ENCODE measurements at places on chromosomes 11 and 22. TPM values are rescaled to one million over a fixed set of nuclear protein-coding genes. Genes with fewer than 3 reads are reported as not detected.

The APOL1 gene
- total RNA-seq = 39.9 TPM

The ENTHD1 gene
- total RNA-seq = not detected

The RIBC2 gene
- total RNA-seq = 0.42 TPM

The RTL10 gene
- 7.6 TPM for total RNA-seq

DNA sequence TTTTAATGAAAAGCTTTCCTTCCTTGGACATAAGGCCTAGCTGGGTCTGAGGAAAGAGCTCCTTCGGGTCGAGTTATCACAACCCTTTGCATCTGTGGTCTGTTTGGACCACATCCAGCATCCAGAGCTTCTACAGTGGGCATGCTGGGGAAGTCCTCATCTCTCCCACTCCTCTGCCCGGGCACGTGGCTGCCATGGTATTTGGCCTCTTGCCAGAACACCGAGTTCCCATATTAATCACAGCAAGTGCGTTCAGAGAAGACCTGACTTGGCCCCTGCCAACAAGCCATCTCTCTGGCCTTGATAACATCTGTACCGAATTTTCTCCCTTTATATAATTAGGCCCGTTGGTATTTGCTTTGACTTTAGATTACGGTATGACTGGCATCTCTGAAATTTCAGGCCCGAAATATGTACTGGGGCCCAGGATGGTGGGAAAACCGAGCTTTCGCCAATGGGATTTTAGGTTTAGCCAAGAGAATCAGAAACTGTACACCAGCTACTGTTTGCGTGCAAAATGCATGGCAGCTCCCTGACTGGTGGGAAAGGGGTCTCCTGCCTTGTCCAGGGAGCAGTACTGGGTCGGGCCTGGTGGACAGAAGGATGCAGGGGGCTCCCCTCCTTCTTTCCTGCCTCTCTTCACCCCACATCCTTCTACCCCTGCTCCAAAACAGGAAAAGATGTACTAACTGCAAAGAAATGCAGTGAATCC, 90.0 kb downstream of the MICAL2 start:
- DNase-seq = no peak

GRCh38 chr11:59436169-59436568, at the start of gene OR5A1:
Gene OR5A1, plus strand, starts transcription at chr11:59436469. Its CDS starts 6,700 bp downstream, at chr11:59443169.
- DNase-seq = no peak

- DNase-seq = no peak
Observed at GRCh38 chr11:56271092-56271491, 2.9 kb upstream of the OR5T1 start.

- peak; percentile 81 for DNase-seq
Observed at GRCh38 chr11:114163229-114163631, 103.7 kb downstream of the ZBTB16 start.

DNA sequence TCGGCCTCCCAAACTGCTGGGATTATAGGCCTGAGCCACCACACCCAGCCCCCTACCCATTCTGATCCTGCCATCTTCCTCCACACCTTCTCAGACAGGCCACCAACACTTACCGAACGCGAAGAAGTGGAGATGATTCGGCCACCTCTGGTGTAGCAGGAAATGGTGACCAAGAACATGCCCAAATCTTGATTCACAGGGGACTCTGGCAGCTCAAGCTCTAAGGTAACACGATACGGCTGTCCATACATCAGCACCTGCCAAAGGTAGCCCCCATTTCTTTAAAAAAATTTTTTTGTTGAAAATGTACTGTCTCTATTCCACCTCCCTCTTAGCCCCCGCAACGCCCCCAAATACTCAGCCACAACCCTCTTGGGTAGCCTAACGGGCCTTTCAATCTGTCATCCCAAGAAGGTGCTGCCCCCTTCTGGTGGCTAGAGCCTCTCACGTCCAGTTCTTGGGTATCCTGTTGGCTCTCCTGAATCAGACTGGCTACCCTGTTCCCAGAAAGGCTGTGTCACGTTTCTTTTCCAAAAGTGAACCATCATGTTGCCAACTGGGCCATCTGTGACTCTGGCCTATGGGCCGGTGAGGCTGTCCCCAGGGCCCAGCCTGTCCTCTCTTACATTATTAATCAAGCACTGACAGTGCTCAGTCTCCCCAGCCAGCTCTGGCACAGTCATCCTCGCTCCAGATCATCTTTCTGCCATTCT, 5.3 kb upstream of the LRRN4CL start:
- DNase-seq = peak; percentile 93

- no peak for DNase-seq
Observed at GRCh38 chr11:73346186-73346935, 29.8 kb upstream of the RELT start.

- peak; percentile 74 for DNase-seq
Observed at GRCh38 chr11:114260483-114260882, 35.7 kb upstream of the NNMT start.

- no peak for DNase-seq
Observed at GRCh38 chr11:1006762-1007161, 29.8 kb downstream of the MUC6 start.

- DNase-seq = peak; percentile 100
Observed at GRCh38 chr22:39502109-39502788, at the start of gene MIEF1. Gene MIEF1, plus strand, starts transcription at chr22:39502290. Its CDS starts 9,005 bp downstream, at chr22:39511295.

- DNase-seq = peak; percentile 47
Observed at GRCh38 chr22:27993774-27994350, 74.8 kb upstream of the PITPNB start.

DNA sequence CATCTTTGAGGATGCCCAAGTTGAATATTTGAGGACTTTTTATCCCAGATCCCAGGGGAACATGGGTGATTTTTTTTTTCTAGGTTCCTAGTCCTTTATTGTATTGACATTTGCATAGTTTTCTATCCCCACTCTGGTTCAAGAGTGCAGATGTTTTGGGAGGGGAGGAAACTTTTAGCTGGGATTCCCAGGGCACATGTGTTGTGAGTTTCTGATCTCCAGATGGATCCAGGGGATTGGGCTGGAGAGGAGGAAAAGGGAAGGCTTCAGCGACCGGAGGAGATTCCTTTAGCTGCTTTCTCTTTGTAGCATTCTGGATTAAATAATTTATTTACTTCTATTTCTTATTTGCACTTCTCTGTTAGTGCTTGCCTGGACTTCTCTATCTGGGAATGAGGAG, 14.7 kb upstream of the SORL1-AS1 start:
- DNase-seq = no peak

DNA sequence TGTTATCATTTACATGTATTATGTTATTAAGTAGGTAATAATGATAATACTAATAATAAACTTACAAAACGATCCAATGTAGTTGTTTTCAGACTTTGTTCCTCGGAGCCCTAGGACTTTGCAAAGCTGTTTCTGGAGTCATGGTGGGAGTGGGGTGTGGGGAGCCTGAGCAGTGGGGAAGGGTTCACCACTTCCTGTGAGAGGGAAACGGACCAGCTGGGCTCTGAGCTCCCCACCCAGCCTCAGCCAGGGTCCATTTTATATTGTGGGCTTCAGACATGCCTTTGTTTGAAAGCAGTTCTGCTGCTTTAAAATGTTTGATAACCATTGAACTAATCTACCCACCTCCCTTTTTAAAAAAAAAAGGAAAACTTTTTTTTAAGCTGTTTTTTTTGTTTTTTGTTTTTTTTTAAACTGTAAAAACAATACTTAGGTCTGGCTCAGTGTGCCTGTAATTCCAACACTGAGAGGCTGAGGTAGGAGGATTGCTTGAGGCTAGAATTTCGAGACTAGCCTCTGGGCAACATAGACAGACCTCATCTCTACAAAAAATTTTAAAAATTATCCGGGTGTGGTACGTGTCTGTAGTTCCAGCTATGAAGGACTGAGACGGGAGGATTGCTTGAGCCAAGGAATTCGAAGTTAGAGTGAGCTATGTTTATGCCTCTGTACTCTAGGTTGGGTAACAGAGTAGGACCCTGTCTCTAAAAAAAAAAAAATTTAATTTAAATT, 7.0 kb downstream of the SERPING1 start:
- DNase-seq = no peak

- DNase-seq = no peak
Observed at GRCh38 chr22:20389288-20389687, 4.7 kb upstream of the ZNF74 start.

GRCh38 chr11:19225581-19225980, 15.2 kb downstream of the E2F8 start:
- DNase-seq = no peak

DNA sequence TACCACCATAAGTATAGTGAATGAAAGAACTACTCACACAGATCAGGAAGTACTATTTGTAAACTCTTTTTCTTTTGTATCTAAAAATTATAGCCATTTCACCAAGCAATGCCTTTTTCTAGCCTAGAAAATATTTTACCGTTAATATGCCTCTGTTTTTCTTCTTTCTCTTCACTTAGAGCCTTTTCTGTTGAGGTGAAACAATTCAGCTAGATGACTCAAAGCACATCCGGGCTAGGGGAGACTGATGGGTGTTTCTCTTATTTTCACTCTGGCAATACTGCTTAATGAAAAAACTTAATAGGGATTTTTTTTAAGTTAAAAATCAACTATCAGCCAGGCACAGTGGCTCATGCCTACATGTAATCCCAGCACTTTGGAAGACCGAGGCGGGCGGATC, 93.3 kb downstream of the SGSM3 start:
- DNase-seq = no peak

GRCh38 chr22:38191731-38192474, 9.9 kb upstream of the MAFF start:
- DNase-seq = no peak

DNA sequence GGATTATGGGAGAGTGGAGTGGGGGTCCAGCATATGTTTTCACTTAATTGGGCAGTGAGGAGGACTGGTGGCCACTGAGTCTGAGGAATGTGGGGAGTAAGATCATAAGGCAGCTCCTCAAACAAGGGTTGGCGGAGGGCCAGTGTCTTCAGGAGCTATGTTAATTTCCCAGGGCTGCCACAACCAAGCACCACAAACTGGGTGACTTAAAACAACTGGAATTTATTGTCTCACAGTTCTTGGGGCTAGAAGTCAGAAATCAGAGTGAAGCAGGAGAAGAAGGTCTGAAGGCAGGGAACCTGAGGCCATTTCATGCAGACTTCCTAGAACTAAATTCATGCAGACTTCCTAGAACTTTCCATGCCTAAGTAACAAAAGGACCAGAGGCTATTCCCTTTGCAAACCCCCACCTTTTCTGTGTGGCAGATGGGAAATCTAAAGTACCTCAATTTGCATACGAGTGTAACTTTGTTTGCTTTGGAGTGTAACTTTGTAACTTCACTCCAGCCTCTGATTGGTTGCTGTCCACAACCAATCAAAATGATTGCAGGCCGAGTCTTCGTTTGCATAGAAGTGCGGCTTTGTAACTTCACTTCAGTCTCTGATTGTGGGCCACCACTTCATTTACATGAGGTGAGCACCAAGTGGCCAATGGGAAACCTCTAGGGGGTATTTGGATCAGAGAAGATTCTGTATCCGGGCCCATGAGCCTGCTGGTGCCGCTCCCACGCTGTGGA, 50.5 kb upstream of the ZBED5 start:
- DNase-seq = peak; percentile 71

DNA sequence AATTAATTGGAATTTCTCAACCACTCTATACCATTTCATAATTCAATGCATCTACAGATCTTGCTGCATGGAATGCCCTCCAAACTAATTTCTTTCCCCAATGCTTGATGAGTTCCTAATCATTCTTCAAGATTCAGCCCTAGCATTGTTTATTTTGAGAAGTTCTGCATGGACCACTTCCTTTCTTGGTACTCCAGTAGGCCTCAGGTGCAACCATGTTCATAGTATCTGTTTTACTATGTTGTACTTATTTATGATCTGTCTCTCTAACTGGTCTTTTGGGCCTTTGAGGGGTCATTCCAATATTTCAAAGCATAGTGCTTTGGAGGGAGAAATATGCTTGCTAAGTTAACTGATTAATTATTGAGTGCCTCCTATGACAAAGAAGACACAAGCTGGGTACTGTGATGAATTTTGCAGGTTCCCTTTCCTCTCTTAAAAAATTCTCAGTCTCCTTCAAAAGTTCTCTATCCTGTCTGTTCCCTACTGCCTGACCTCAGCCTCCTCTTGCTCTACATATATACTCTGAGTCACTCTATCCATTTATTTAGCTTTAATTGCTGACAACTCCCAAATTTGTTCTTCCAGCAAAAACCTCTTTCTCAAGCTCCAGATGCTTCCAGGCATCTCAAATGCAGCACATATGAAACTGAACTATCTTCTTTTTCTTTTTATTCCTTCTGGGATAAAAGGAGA, 9.5 kb downstream of the MRPL17 start:
- DNase-seq = no peak

GRCh38 chr22:19717691-19718455, 3.6 kb downstream of the SEPTIN5 start:
- DNase-seq = peak; percentile 95

GRCh38 chr11:74179234-74180052, 8.4 kb downstream of the PPME1 start:
- no peak for DNase-seq
